Activated CD4-positive, alpha-beta T cell treated with anti-CD3 and anti-CD28 coated beads, Interleukin-2, amount 50 U/mL, for 16 hours (primary cell): ENCODE measurements at places on chromosomes 4 and X.

- no peak for DNase-seq
Observed at GRCh38 chr4:81049907-81050306, 19.4 kb downstream of the BMP3 start.

DNA sequence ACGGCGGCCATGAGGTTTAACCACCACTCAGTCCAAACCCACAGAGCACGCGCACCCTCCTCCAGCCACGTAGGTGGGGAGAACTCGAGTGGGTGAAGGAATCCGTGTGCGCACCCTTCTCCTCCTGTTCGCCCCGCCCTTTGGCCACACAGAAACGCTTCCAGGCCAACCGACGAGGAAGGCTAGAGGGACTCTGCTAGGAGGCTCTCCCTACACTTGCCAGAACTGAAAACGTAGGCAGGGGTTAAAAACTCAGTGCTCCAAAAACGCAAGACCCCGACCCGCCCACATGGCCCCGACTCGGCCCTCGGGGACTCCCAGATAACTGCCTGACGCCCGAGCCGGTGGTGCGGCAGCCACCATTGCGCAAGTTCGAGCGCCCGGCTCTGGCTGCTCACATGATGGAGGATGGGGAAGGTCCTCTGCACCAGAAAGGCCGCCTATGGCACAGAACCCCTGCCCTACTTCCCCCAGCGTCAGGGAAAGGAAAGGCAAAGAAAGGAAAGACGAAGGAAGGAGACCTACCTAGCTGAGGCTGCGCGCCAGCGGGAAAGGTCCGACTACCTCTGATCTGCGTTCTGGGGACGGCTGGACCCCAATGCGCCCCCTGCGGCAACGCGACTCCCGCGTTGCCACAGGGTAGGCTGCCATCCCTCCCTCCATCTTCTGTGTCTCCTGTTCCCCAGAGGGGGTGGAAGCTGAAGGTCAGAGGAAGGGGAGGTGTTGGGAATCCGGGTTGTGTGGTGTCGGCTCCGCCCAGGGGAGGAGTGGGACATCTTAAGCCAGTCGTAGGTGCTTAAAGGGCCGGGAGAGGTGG lies 201.9 kb upstream of the AGTR2 start:
- no peak for DNase-seq

GRCh38 chr4:176492646-176493302 lies 173.0 kb downstream of the SPCS3 start:
- DNase-seq = peak; percentile 2

DNA sequence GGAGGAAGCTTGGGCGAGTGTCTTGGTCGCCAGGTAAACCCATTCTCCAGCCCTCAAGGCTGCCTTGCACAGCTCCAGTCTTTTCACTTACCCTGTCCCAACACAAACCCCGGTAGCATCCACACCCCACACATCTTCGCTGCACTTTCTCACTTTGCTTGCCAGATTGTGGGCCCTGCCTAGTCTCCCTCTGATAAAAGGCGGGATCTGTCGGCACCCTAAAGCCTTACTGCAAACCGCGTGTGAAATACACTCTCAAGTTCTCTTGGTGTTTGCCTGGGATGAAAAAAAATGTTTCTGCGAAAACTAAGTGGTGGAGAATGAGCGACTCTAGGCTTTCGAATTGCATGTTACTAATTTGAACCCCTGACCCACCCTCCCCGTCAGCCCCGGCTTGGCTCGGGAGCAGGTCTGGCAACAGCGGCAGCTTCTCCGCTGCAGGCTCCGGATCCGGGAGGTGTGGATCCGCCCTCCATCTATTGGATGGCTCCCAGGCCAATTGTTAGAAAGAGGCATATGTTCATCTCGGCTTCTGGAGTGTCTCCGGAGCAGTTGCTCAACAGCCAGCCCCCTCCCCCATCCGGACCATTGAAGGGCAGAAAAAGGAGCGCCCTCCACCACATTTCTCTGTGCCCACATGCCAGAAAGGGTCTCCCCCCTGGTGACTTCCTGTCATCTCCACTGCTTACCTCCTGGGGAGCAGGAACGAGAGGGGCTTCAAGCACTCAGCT lies 3.0 kb upstream of the CITED1 start:
- DNase-seq = peak; percentile 29

GRCh38 chrX:75228854-75229253 lies 45.0 kb upstream of the UPRT start:
- no peak for DNase-seq

- no peak for DNase-seq
Observed at GRCh38 chr4:67204441-67204840, 340.9 kb downstream of the CENPC start.

GRCh38 chr4:39255266-39255665 lies 72.9 kb downstream of the WDR19 start:
- no peak for DNase-seq

DNA sequence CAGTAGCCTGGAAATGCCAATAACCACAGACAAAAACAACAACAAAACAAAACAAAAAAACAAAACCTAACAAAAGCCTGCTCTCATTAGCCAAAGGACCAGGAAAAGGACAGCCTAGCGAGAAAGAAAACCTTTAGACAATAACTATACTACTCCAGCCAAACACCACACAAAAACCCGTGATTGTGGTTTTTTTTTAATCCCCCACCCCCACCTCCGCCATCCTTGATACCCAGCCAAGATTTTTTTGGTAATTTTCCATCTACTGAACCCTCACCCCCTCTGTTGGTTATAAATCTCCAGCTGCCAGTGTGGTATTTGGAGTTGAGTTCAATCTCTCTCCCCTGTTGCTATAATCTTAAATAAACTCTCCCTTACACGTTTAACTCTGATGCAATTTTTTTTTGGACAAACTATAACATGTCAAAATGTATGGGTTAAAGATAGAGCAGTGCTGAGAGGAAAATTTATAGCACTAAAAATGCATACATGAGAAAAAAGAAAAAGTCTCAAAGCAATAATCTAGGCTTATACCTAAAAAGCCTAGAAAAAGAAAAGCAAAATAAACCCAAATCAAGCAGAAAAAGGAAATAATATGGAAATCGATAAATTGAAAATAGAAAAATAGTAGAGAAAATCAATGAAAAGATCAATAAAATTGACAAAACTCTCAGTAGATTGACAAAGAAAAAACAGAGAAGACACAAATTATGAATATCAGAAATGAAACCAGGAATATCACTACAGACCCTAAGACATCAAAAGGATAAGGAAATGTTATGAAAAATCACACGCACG lies 83.7 kb downstream of the NAT8L start:
- no peak for DNase-seq

- DNase-seq = no peak
Observed at GRCh38 chr4:2795893-2796848, 3.3 kb downstream of the SH3BP2 start.
